ENCODE measurements at places on chromosomes 16 and 17.

GRCh38 chr17:76417499-76418143, 33.2 kb downstream of the SPHK1 start:
- peak; percentile 6 for DNase-seq

DNA sequence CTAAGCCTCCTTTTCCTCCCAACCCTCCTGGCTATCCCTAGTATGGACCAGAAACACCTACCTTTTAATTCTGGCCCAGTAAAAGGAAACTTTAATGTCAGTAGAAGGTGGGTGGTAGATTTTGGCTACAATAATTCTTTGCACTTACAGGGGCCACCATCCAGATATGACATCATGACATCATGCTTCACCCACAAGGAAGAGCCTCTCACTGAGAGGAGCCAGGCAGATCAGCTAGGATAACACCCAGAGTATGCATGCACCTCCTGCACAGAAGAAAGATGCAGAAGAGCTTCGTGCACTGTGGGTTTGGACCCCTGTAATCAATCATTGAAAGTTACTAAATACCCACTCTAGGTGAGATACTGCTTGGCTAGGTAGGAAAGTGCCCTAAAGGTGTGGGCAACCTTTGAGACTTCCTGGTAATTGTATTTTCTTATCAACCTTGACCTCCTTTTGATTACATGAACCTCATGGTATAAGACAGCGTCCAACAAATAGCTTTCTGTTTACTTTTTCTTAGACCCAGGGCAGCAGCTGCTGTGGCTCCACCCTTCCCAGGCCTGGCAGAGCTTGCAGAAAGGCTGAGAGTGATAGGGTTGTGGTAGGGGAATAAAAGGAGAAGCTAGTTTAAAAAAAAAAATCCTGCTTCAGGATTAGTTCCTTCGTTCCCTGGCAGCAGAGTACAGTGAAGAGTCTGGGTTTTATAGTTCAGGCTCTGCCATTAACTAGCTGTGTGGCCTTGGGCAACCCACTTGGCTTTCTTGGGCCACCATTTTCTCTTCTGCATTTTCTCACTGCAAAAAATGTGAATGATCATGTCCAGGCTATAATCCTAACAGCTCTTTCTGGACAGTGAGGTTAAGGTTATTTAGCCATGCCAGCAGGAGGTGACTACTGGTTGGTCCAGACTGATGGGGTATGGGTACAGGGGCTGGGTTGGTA, 6.2 kb downstream of the MAP3K14 start:
- no peak for DNase-seq

- DNase-seq, result no peak
Measured at GRCh38 chr17:61968757-61969156, 41.0 kb upstream of the INTS2 start.

DNA sequence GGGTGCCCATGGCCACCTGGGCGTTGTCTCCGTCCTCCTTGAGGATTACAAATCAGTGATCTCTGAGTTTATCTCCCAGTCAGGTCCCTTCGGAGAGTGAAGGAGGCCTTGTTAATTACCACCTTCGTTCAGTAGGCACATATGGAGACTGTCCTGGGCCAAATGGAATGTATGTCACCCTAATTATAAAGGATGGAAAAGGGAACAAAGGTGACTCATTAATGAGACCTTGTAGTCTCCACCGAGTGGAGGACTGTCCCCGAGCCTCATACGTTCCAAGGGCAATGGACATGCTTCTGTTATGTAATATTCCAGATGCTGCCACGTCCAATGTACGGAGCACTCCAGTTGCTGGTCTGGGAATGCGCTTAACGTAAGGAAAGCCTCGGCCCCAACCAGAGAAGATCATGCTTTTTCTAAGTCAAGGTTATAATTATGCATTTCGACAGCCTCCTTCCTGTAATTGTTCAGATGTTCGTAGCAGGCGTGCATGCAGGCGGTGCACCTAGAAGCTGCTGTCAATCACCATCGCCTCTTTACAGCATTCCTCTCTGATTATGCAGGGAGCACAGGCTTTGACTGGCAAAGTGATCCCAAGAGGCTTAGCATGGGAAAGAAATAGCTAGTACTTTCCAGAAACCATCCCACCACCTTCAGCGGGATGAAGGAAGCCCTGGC, 22.4 kb upstream of the SEC14L1 start:
- no peak for DNase-seq

DNA sequence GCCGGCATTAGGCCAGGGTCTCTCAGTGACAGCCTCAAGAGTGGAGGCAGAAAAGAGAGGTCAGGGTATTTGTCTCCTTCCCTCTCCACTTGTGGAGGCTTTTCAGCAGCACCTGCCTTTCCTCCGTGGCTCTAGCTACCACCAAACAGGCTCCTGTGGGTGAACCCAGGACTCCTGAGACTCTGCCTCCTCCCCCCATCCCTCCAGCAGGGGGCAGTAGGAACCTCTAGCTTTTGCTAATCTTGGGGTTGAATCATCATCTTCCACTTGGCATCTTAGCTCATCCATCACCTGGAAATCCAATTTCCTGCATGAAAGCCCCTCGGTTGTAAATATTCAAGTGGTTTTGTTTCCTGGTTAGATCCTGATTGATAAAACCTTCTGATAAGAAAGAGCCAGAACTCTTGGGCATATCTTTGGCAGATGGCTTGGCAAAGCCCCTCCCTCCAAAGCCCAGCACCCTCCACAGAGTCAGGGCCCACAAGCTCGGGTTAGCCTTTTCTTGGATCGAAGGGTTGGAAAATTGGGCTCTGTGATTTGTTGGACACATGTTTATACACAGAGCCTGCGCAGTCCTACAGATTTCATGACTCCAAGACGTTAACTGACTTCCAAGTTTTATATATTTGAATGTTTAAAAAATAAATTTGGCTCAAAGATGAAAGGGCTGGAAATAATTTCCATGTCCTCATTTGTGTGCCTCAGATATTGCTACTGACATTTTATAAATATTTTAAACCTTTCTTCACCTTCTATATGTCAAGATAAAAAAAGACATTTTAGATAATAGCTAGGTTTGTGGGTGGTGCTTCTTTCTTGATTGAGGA, 322.1 kb downstream of the MAP2K4 start:
- peak; percentile 34 for DNase-seq

- DNase-seq, result peak; percentile 13
Measured at GRCh38 chr17:9725575-9725974, 65.8 kb downstream of the DHRS7C start.

DNA sequence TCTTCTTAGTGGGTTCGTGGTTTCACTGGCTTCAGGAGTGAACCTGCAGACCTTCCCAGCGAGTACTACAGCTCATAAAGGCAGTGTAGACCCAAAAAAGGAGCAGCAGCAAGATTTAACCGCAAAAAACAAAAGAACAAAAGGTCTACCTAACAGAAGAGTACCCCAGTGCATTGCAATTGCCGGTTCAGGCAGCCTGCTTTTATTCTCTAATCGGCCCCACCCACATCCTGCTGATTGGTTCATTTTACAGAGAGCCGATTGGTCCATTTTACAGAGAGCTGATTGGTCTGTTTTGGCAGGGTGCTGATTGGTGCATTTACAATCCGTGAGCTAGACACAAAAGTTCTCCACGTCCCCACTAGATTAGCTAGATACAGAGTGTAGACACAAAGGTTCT, 2.0 kb upstream of the ARRB2 start:
- DNase-seq, result peak; percentile 11

DNA sequence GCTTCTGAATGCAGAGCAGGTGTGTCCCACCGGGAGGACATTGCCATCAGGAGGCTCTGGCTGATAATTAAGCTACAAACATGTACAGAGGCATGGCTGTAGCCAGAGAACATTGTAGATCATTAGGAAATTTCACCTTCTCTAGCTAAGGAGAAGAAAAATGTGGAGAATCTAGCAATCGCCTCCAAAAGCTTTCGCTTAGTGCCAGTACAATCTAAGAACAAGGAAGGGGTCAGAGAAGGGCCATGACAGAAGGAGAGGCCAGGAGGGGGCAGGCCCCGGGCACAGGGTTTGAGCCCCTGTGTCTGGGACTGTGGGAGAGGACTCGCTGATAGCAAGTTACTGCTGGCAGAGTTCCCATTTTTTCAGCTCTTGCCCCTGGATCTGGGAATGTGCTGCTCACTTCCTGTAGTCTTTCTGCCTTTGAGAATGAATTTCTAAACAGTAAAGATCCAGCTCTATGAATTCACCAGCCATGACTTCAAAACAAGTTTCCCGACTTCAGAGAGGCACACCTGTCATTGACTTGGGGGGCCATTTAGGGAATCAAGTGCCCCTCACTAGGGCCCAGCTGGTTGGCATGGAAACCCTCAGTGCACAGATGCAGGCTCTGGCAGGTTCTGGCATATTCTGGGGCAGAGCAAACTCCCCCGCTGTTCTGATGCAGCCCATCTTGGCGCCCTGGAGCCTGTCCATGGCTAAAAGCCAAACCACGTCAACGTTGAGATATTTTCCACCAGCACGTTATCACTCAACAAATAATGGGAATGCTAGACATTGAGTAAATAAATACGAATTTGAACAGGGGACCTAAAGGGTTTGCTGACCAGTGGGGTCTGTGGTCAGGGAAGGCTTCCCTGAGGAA, 59.5 kb upstream of the CACNG4 start:
- peak; percentile 38 for DNase-seq

DNA sequence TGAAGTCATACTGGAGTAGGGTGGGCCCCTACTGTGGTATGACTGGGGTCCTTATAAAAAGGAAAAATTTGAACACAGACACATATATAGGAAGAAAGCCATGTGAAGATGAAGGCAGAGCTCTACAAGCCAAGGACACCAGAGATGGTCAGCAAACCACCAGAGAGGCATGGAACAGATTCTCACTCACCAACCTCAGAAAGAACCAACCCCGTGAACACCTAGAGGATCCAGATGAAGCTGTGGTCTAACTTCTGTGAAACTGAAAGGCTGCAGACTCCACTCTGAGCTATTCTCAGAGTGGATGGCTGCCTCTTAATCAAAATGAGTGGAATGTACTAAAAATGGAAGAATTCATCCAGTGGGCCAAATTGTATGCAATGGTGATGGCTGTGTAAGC, 149.6 kb downstream of the ABCA8 start:
- DNase-seq, result no peak

DNA sequence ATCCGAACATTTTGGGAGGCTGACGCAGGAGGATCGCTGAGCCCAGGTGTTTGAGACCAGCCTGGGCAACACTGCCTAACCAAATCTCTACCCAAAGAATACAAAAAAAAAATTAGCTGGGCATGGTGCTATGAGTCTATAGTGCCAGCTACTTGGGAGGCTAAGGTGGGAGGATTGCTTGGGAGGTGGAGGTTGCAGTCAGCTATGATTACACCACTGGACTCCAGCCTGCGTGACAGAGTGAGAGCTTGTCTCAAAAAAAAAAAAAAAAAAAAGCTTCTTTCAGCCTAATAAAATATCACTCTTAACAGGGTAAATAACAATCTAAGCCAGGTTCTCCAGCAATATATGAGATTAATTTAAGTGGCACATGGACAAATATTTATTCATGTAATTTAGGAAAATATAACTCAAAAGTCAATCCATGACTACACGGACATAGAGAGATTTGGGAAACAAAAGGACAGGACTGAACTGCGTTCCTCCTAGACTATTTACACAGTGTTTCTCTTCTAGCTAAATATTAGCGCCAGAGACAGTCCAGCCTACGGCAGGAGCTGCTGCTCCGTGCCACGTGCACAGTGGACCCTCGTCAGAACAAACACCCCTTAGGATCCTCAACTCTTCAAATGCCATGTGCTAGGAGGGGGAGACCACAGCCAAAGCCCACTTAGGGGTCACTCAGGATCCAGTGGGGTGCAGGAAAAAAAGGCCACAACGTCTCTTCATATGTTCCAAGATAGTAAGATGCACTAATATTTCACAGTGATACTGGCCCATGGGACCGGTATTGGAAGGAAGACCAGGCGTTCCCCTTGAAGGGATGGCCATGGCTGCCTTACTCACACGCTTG, 8.7 kb downstream of the USP36 start:
- DNase-seq, result no peak

- DNase-seq, result peak; percentile 68
Measured at GRCh38 chr17:47184681-47185080, 4.4 kb downstream of the CDC27 start.

DNA sequence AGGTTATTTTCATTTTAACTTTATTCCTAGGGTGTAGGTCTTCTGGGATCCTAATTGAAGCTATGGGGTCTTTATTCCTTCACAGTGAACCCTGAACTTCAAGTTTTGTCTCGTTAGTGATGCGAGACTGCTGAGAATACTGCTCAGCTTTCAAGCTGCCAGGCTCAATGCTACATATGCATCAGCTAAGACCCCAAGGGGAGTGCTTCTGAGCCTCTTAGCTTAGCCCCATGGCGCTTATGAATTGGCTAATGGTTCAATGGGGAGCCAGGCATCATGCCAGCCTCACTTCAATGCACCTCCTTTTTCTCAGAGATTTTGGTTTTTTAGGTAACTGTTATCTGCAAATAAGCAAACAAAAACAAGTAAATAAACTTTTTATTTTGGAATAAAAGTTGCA, 94.1 kb upstream of the SIAH1 start:
- DNase-seq, result no peak

- no peak for DNase-seq
Measured at GRCh38 chr17:66365903-66366302, 63.5 kb downstream of the PRKCA start.

GRCh38 chr17:80830020-80830780, 161.4 kb upstream of the CHMP6 start:
- no peak for DNase-seq

- DNase-seq, result no peak
Measured at GRCh38 chr17:42889809-42890208, 10.8 kb upstream of the G6PC1 start.

DNA sequence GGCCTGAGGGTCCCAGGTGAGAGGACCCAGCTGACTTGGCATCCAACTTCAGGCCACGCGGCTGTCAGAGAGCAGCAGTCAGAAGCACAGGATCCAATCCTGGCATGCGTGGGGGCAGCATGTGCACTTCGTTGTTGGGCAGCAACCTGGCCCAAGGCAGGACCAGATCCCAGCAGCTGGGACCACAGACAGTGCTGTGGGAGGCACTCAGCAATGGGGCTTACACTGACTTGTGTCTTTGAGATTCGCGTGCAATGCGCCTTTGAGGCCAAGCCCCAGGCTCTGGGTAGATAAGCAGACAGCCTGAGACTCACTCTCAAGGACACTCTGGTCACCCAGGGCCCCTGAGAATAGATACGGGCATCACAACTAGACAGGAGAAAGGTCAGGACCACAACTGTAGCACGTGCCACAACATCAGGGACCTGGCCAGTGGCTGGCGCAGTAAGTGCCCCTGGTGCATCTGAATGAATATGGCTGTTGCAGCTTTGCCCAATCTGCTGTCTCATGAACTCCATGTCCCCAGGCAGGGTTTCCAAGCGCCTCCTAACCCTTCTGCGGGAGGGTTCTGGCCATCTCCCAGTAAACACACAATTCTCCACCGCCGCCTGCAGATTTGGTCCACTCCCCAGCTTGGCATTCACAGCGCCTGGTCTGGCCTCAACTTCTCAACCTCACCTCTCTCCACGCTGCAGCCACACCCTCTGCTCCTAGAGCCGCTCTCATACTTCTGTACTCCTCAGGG, 3.2 kb downstream of the PAM16 start:
- no peak for DNase-seq

- no peak for DNase-seq
Measured at GRCh38 chr17:9098242-9098825, 77.0 kb downstream of the NTN1 start.

Data from fibroblast of upper back skin (primary cell).